ENCODE measurements at places on chromosomes 11 and 22.

DNA sequence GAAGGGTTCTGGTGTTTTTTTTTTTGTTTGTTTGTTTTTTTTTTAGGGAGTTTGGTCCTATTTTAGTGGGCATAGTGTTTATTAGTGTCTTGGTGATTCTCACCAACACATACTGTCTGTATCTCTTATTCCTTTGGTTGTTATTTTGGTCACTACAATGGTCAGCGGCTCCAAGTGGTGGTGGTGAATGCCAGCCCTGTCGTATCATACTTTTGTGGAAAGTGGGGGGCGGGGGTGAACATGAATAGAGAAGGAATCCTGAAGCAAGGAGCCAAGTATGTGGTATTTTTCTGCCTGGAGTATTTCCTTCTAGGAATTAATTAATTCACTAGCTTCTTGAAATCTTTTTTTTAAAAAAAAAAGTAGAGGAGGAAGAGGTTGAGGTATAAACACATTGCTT is 79.6 kb downstream of the GRK3 start:
- no peak for DNase-seq

DNA sequence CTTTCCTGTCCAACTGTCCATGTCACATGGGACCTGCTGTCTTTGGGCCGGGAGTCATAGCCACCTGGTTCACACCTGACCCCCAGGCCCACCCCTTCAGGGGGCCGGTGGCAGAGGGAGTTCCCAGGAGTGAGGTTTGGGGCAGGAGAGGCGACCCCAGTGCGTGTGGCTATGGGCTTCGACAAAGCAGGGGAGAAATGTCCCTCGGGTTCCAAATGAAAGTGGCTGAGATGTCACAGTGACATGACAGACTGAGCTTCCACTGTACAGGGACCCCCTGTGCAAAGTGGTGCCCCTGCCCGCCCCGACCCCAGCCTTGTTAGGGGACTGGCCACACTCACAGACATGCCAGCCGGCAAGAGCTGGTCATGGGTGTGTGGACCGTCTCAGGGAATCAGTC is 1297.0 kb downstream of the BRD1 start:
- no peak for DNase-seq

GRCh38 chr11:10255388-10256125 is 38.5 kb downstream of the SBF2 start:
- DNase-seq, result no peak

DNA sequence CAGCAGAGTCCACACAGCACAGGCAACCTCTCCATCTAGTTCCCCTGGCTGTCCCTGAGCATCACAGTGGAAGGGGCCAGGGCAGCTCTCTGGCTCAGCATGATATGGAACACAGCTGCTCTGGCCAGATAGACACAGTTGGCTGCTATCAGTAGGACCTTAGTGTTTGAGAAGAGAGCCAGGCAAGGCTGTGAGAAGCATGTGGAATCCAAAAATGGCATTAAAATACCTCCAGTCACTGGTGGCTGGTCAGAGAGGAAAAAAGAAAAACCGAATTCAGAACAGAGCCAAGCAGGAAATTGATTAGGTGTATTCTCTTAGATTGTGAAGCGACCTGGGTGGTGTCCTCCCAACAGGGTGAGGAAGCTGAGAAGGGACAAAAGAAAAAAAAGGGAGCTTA is 27.9 kb downstream of the SERPINH1 start:
- DNase-seq, result no peak

- no peak for DNase-seq
Observed at GRCh38 chr22:42591987-42592386, 22.7 kb downstream of the POLDIP3 start.

GRCh38 chr11:114172871-114173444 is 113.4 kb downstream of the ZBTB16 start:
- DNase-seq, result no peak

GRCh38 chr22:31098632-31099110 is 8.7 kb downstream of the SELENOM start:
- DNase-seq, result no peak

- DNase-seq, result no peak
Observed at GRCh38 chr11:126662035-126662790, 306.7 kb downstream of the ST3GAL4 start.

DNA sequence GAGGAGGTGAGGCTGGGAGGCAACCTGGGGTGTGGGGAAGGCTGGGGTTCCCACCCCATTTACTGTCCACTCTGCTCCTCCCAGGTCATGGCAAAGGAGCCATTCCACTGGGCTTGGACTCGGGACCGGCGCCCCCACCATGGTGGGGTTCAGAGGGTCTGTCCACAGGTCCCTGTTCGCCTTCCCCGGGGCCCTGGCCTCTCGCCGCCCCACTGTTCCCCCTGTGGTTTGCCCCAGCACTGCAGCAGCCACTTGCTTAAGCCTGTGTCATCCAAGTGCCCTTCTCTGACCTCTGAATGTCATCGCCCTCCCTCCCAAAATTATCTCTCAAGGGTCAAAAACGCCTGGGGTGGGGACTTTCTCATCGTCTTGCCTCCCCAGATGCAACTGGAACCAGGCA is 2.6 kb downstream of the SPDYC start:
- no peak for DNase-seq

DNA sequence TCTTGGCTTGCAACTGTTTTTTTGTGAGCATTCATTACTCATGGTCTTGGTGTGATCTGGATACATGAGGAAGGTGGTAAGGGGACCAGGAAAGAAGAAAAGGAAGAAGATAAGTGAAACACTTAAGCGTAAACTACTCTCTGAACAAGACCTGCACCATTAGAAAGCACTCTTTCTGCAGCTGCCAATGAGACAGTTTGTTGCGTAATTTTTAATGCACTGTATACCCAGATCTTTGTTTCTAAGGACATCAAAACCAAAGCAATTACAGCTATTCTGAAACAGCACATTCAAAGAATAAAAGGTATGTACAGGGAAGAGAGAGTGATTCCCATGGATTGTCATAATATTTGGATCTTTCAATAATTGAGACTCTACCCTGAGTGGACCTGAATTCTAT is 147.4 kb downstream of the BLID start:
- DNase-seq, result no peak

DNA sequence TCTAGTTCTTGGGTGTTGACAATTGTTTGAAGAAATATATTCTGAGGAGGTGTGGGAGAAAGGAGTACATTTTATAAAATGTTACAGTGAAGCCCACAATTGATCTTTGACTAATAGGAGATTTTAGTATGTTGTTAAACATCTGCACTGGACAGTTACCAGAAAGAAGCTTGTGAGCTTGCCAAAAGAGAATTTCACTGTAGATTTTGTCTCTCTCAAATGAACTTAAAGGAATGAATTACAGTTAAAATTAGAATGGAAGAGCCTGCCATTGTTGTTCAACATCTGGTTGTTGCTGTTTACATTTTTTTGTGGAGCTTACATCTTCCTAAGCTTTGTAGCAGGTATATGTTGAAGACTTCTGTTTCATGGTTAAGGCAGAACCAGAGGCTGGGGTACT is 620.5 kb upstream of the CCDC179 start:
- DNase-seq, result no peak

DNA sequence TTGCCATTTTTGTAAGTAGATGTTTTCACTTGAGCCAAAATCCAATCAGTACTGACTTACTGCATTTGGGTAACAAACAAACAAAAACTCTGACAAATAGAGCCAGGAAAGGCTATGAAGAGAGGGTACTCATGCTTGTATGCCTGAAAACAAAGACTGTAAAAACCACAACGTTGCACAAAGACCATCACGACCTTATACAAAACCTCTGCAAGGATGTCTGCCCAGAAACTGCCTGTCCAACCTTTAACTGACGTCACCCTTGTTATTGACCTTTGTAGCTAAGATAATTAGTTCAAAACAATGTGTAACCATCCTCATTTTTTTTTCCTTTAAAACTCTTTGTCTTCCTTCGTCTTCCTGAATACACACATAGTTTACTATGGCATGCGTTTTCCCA is 804 bp upstream of the CREBZF start:
- no peak for DNase-seq

GRCh38 chr11:65572356-65573051 is at the start of gene FAM89B:
Gene FAM89B, plus strand, starts transcription at chr11:65572538. Its CDS starts 132 bp downstream, at chr11:65572670.
- DNase-seq, result peak; percentile 84

GRCh38 chr22:25492162-25492561 is 72.3 kb upstream of the GRK3 start:
- no peak for DNase-seq

GRCh38 chr11:23729088-23729487 is 767.8 kb upstream of the LUZP2 start:
- no peak for DNase-seq

GRCh38 chr11:126740846-126741245 is 259.7 kb downstream of the KIRREL3 start:
- no peak for DNase-seq

GRCh38 chr11:126426820-126427749 is 71.6 kb downstream of the ST3GAL4 start:
- DNase-seq, result no peak

- DNase-seq, result no peak
Observed at GRCh38 chr11:12177739-12178338, 67.4 kb downstream of the MICAL2 start.

DNA sequence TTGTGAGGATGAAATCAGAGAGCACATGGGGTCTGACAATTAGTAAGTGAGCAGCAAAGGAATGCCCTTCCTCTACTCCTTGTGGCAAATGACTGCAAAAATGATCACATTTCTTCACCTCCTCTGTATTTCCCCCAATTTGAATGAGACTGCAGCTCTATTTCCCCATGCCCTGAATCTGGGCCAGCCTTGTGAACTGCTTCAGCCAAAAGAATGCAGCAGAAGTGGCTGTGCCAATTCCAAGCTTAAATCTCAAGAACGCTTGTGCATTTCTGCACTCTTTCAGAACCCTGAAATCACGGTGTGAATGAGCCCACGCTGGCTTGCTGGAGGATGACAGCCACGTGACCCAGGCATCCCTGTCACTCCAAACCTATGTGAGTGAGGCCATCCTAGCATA is 9.9 kb downstream of the SLC43A3 start:
- DNase-seq, result no peak

DNA sequence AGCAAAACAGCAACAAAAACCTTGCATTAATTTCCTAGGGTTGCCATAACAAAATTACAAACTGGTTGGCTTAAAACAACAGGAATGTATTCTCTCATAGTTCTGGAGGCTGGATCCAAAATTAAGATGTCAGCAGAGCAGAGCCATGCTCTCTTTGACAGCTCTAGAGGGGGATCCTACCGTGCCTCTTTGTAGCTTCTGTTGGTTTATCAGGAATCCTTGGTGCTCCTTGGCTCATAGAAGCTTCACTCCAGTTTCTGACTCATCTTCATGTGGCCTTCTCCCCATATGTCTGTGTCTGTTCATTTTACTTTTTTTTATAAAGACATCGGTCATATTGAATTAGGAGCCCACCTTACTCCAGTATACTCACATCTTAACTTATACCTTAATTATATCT is 90.5 kb upstream of the POU2AF2 start:
- DNase-seq, result no peak

DNA sequence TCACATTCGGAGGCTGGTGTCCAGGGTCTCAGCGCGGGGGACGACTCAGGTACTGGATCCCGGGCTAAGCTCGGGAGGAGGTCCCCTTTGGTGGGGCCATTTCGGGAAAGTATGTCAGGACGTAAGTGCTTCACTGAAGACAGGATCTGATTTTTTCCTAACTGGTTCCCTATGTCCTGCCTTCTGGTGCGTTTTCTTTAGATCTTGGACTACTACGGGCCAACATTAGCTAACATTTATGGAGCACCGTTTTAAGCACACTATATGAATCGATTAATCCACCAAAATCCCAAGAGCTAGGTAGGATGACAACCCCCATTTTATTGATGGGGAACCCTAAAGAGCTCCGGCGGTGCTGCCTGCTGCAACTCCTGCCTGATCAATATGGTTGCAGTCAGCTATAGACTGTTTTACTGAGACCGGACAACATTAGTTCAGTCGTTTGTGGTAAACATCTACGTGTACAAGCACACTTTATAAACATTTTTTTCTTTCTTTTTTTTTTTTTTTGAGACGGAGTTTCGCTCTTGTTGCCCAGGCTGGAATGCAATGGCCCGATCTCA is 17.0 kb upstream of the WDR74 start:
- DNase-seq, result no peak

DNA sequence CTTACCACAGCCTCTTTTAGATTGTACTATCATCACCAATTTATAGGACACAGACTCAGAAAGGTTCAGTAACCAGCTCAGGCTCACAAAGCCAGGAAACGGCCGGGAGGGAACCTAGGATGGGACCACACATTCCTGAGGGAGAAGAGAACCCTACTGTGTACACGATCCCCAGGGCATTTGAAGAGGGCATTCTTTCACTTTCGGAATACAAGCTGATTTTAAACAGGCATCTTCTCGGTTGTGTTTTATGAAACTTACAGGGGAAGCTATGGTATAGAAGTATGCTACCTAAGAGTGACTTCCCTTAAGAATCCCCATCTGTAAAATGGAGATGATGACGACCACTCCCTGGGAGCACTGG is 19.0 kb downstream of the SMCO4 start:
- DNase-seq, result no peak

GRCh38 chr22:35930933-35931332 is 97.7 kb downstream of the RBFOX2 start:
- DNase-seq, result no peak

DNA sequence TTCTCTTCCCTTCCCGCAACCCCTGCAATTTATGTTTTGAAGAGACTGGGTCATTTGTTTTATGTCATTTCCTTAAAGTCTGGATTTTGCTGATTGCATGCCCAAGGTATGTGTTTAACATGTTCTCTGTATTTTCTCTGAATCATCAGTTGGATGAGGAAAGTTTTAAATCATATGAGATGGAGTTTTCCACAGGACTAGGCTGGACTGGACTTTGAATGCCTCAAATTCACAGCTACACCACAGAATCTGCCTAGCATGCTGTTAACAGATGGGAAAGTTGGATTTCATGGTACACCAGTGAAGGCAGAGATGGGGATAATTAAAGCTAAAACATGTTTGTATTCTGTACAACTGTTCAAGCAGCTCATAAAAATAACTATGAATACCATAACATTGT is 62.6 kb downstream of the CWC15 start:
- no peak for DNase-seq

GRCh38 chr11:129248618-129249017 is 56.5 kb upstream of the ARHGAP32 start:
- DNase-seq, result no peak

DNA sequence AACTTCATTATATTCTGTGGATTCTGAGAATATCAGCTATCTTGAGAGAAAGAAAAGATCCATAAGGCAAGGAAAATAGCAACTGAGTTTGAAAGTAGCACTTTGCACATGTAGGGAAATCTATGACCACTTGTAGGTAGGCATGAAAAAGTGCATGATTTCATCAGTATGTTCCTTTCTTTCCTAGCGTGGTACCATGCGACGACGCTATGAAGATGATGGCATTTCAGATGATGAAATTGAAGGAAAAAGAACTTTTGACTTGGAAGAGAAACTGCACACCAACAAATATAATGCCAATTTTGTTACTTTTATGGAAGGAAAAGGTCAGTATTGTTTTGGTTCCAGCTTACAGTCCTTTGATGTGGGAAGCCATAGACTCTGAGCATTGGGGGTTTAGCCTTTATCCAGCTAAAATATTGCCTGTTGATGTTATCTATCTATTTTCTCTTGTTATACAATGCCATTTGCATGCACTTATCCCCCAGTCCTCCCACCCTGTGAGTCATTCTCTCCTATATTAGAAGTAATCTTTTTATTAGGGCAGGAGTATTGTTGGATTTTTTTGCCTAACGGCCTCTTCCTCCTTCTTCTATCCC is 60.9 kb downstream of the KDM2A start:
- DNase-seq, result no peak
